ENCODE measurements at places on chromosomes 3 and 15.

DNA sequence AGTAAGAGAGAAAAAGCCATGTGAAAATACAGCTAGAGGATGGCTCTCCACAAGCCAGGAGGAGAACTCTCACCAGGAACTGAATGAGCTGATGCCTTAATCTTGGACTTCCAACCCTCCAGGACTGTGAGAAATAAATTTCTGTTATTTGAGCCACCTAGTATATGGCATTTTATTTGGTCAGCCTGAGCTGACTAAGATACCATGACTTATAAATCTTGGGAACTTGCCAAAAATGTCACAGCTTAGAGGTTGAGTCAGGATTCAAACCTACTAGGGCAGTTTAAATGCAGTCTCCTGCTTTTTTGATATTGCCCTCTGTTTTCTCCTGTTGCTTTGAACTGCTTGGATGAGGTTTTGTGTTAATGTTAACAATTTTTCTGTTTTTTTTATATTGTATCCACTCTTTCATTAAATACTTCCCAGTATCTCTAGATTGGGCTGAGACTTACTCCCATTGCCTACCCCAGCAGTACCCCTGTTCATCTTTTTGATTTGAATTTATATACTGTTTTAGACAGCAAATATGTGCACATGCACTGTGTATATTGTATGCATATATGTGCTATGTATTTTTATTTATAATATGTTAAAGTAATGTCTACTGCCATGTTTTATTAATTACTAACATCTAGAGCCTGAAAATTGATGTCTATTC, 1223.2 kb downstream of the OTOL1 start:
- DNase-seq, result no peak

DNA sequence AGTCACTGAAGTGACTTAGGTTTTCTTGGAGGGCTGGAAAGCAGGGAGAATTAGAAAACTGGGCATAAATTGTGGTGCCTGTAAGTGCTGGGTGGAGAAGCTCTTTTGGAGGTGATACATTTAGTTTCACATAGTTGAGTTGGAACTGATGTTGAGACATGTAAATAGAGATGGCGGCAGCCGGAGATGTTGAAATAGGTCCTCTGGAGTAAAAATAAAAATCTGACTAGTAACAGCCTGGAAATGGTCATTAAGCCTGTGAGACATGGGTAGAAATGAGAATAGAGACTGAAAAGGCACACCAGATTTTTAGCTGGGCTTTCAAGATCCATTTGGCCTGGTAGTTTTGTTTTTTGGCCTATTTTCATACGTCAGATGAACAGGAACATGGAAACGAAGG, 2.9 kb upstream of the NIT2 start:
- DNase-seq, result no peak

DNA sequence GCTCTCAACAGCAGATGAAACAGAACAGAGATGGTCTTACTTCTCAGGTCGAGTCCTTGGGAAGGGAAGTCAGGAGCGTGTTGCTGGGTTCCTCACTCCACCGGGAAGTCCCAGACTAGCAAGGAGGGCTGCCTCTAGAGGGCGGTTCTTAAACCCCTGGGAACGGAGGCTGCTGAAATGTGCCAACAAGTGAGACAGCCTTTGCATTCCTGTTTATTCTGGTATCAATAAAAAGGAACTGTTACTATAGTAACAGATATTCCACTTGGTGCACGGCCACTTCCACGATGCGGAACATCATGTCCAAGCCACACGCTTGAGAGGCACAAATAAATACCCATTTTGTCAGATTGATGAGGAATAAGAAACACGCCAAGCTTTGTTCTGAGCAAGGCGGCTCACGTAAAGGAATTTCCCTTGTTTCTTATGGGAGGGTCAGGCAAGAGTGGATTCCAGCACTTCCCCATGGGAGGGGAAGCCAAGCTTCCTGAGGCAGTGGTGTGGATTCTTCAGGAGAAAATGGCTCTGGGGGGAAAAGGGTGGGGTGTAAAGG, at the start of gene FAM107A:
Gene FAM107A, minus strand, starts transcription at position 123 of the 553 bp plus-strand sequence. CDS start 7,531 bp downstream, outside the sequence.
- no peak for DNase-seq

- no peak for DNase-seq
These were observed 463.3 kb downstream of the MAGI1 start for GRCh38 chr3:65575376-65575840.

GRCh38 chr3:158347966-158348365, 223.0 kb upstream of the MLF1 start:
- DNase-seq, result no peak

DNA sequence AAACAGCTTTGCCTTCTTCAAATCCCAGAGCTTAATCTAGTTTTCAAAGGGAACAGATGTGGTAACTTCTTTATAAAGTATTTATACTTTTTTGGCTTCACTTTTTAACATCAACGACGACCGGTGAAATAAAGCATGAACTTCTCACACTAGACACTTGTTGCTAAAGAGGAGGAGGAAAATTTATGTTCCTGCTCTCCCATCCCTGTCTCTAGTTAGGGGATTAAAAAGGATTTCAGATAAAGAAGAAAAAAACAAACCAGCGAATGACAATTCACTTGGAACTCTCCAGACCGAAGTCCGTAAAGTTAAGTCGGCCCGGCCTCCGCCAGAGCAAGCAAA, 672 bp downstream of the NEDD4 start:
- no peak for DNase-seq

- no peak for DNase-seq
These were observed 181.7 kb upstream of the MME start for GRCh38 chr3:154898443-154898842.

DNA sequence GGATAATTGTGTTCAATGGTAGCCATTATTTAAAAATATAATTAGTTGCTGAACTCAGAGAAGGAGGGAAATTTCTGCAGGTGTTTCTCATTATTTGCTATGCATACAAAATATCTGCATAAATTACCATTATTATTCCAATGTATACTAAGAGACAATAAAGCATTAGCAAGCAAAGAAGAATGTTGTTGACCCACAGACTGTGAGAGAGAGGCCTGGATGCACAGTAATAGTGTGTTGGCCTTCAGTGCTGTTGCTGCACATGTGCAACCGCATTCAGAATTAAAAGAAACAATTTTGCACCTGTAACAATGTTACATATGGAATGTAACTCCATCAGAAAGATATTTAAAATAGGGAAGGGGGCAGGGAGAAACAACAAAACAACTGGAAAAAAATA, 155.6 kb upstream of the KCNH8 start:
- DNase-seq, result no peak

DNA sequence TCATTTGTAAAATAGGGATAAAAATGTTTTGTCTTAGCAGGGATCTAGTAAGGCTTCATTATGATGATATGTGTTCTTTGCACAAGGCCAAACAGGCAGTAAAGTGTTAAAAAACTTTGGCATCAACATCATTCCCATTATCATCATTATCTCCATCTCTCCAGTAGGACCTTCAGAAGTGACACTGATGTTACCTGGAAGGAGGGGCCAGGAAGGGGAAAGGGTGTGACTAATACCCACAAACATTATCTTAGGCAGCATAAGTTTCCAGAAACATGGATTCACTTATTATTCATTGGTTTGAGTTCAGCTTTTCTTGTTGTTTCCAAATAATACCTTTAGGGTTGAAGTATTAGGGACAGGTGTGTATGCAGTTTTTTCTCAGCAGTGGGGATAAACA, 399.6 kb downstream of the PTPRG start:
- no peak for DNase-seq

DNA sequence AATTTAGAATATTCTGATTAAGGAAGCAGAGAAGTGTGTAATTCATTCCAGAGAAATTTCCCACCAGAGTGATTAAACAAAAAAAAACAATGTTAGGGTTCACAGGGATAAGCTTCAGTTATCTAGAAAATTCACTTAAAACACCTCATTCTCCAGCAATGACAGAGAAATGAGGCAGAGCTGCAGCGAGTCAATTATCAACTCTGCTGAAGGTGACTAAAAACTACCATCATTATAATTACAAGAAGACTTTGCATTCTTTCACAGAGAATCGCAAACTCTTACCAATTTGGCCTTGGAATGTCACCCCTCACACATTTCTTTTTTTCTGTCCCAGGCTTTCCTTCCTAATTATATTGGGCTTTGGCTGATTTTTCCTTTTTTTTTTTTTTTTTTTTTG, 117.1 kb downstream of the RAB11A start:
- no peak for DNase-seq

- no peak for DNase-seq
These were observed 110.3 kb downstream of the HCN4 start for GRCh38 chr15:73258271-73259108.

GRCh38 chr3:53630547-53630946, 136.1 kb downstream of the CACNA1D start:
- no peak for DNase-seq

DNA sequence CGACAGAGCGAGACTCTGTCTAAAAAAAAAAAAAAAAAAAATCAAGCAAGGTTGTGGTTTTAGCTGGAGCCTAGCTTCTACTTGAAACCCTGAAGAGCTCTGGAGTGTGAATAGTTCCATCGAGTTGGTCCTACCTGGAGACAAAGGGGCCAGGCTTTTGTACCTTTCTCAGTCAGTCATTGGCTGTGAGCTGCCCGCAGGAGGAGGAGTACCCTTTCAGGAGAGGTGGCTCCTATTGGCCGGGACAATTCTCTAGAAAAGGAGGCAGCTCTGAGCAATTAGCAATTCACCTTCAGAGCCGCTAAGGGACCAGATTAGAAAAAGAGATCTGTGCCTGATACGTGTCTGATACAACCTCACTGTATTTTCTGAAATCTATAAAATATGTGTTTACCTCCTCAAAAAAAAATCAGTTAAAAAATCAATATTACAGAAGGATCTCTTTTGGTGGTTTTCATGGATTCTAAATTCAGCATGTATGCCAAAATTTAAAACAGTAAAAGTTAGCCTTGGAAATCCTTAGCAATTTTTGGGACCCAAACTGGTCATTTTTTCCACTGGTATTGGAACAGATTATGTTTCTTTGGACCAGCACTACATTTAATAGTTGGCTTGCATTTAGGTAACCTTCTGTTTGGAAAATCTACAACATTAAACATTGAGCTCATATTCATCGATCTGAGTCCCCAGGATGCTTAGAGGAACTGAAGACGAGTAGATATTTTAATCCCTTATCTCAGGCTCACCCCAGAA, 29.7 kb upstream of the PDCD6IP start:
- no peak for DNase-seq

DNA sequence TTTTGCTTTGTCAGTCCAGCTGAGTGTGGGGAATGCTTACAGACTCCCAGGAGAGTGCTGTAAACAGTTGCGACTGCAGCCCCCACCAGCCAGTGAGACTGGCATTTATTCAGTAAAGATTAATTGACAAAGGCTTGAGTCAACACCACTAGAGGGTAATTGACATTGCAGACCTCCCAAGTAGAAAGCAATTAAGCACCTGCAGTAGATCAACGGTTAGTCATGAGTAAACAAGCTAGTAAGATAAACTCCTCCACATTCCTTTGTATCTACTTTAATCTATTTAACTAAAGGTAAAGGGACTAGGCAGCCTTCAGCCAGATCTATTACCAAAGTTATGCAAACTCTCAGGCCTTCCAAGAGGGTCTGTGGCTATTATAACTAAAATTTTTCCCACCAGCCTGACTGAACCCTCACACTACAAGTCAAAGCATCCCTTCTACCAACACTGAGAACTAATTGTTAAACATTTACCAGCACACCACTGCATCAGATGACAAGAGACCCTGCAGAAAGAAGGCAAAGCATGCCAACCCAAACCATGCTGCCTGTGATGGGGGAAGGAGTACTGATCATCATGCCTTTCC, 30.5 kb upstream of the GALNT15 start:
- no peak for DNase-seq

DNA sequence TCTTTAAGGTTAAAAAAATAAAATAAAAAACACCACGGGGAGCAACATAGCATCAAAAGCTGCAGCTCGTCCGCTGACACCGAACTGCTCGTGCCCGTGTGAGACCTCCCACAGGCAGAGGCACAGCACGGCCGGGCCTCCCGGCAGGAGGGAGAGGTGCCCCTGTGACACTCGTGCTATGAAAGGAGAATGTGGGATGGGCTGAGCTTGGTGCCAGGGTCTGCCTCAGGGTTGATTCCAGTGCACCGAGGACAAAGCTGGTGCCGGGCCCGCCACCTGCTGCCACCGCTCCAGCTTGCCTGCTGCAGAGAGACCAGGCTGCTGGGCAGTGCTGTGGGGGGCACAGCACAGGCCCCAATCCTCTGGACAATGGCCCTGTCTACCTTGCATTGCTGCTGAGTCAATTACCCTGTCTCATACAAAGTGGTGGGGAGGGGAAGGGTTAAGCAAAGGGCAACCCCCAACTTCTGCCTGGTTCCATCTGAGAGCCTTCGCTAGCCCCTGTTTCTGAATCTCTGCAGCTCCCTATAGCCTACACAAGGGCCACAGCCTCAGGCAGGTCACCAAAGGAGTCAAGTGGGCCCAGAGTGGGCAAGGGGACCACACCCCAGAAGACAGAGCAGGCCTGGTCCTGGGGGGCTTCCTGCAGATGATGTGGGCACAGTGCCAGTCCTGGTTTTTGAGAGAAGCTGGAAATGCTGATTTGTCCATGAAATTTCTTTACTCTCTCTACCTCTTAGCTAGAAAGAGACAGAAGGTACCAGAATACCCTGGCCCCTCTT, 74.0 kb upstream of the SNRPA1 start:
- DNase-seq, result no peak

DNA sequence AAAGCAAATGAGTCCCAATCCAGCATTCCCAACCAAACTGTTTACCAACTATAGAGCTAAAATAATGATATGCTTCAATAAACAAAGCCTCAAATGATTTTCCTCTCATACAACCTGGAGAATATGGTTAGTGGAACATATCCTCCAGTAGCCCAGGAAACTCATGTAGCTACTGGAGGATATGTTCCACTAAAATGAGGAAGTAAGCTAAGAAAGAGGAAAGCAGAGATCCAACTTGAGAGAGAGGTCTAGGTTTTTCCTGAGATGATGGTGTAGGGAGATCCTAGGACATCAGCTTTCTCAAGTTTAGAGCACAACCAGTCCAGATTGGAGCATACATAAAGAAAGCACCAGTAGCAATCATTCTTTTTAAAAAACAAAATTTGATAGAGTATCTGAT, 44.6 kb upstream of the SLC4A7 start:
- no peak for DNase-seq

DNA sequence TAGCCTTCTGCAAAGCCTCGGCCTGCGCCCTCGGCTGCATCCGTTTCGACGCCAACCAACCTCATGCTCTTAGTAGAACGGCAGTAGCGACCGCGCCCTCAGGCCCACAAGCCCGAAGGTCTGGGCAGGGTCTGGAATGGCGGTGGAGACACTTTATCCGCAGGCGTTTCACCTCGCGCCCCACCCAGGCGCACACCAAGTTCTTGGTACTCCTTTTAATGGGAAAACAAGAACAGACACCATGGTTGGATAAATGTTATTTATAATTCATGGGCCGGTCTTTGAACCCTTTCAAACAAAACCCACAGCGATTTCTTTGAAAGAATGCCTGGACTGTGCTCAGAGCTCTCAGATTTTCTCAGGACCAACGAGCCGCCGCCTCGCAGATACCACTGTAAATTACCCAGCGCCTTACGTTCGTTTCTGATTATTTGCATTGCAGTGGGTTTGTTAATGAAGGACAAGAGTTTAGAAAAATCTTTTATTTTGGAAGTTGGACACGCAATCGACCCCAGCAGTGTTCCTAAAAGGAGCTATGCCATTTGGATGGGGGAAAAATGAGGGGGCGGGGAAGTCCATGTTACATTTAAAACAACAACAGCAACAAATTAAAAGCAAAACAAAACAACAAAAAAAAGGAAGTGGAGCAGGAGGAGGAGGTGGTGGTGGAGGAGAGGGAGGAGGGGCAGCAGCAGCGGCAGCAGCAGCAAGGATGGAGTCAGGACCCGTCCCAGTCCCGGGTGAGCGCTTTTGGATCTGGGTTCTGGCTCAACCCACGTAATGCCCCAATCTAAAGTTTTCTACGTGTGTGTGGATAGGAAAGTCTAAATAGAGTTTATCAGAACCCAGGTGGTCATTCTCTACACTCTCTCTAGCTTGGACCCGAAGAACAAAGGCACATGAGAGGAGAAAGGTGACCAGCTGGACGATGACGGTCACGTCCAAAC, 993 bp upstream of the ISL2 start:
- DNase-seq, result no peak

Data from substantia nigra (tissue), 51 donors.